ENCODE measurements at places on chromosomes 12 and 14.
A peak's percentile ranks its signal among the peaks of the same experiment; 100 is the strongest.

GRCh38 chr14:79177106-79177505 is 1006.9 kb downstream of the NRXN3 start:
- DNase-seq = no peak

DNA sequence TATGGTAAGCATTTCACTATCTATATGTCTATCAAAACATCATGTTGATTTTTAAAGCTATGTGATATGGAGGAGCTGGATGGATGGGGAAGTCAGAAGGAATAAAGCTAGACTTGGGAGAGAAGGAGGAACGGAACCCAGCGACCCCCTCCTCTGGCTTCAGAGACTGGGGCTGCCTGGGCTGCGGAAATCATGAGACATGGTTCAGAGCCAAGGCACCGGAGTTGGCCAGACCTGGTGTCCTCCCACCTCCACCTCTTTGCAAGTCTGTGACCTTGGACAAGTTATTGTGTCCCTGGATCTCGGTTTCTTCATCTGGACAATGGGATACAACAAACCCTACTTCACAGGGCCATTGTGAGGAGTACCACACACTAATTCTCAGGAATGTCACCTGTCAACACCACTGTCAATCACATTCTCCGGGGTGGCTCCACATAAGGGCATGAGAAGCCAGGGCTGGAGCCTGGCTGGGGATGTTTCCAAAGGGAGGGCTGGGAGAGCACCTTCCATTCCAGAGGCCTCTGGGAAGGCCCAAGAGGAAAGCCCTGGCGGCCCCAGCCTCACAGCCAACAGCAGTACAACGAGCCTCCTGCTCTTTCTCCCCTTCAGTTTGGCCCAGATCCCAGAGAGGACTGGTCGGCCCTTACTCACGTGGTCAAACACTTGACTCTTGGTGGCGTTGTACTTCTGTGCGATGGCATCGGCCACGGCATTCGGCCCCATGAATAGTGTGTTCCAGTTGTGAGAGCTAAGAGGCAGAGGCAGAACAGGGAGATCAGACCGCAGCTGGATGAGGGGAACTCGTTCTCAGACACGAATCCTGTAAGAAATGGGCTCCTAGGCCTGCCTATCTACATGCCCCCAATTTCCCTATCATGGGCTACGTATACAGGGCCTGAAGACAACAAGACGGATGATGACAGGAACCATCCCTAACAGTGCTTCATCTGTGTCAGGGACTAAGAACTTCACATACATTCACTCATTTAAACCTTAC is 20.7 kb downstream of the RBM19 start:
- DNase-seq = no peak

GRCh38 chr12:103369929-103370328 is 125.8 kb downstream of the C12orf42 start:
- no peak for DNase-seq

DNA sequence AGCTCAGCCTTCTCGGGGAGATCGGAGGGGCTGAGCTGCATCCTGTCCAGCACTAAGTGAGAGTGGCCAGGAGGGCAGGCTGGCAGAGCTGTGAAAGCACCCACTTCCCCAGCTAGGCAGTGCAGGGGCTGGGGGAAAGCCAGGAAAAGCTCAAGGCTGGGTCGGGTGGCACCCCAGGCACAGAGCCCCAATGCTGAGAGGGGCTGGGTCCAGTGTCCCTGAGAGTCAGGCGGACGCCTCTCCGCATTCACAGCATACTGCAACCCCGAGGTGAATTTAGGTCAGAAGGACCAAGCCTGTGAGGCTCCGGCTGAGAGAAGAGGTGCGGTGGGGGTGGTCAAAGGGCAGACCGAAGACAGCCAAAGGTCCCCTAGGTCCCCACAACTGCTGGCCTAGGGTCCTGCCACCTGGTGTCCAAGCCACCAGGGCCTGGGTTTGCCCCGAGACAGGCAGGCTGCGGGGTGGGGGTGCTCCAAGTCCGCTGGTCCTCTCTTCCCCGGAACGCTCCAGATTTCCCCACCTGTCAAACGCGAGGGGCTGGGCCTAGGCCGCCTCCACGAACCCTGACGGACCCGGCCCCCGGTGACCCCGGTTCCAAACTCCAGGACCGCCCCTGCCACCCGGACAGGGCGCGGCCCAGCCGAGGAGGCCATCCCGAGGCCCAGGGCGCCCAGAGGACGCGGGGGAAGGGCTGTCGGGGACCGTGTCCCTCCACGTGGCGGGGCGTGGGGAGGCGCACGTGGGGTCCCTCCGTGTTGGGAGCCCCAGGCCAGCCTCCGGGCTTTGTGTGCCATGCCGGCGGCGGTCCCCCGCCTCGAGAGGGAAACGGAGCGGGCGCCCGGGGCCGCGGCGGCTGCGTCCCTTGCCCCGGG is 527 bp downstream of the CAMKK2 start:
- no peak for DNase-seq

GRCh38 chr12:20269337-20270067 is 98.8 kb upstream of the PDE3A start:
- DNase-seq = no peak

DNA sequence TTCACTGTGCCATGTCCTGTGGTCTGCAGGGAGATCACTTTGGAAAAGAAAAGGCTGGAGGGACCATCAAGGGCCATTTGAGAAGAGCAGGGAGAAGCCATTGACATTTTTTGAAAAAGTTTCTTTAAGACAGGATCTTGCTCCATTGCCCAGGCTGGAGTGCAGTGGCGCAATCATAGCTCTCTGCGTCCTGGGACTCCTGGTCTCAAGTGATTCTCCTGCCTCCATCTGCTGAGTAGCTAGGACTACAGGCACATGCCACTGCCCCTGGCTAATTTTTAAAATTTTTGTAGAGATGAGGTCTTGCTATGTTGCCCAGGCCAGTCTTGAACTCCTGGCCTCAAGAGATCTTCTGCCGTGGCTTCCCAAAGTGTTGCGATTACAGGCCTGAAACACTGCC is 32.3 kb downstream of the PTHLH start:
- no peak for DNase-seq

- DNase-seq = no peak
Measured at GRCh38 chr14:81298122-81298521, 77.4 kb upstream of the GTF2A1 start.

DNA sequence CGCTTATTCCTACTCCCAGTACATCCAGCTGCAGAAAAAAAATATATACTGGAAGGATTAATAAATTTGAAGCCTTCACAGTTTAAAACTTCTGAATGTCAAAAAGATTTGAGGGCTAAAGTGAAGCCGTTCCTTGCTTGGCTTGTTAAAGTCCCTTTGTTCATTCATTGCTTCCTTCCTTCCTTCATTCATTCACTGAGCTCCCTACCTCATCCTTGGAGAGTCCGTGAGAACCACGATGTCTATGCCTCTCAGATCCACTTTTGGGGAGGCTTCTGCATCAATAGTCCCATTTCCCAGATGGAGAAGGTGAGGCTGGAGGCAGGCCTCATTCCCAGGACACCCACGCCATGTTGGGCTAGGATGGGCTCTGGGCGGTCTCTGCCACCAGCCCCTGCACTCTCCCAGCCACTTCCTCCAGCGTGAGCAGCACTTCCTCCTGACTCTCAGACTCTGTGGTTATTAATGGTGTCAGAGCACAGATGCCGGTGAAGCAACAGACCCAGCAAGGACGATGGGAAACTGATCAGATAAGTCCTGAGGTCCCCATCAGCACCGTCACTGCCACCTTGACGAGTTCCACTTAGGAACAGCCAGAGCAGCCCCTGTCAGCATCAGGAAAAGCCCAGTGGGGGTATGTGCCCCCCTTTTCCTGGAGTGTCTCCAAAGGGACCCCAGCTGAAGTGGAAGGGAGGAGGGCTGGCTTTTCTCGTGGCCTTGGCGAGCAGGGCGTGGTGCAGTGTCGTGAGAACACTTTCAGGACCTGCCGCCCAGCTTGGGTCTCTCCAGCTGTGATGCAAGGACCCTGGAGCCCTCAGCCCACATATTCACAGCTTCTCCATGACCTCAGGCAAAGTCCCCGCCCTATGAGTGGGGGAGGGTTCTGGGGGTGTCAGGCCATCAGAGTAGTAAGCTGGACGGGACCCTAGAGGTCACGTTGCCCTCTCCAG is 21.2 kb downstream of the ASB2 start:
- DNase-seq = no peak

DNA sequence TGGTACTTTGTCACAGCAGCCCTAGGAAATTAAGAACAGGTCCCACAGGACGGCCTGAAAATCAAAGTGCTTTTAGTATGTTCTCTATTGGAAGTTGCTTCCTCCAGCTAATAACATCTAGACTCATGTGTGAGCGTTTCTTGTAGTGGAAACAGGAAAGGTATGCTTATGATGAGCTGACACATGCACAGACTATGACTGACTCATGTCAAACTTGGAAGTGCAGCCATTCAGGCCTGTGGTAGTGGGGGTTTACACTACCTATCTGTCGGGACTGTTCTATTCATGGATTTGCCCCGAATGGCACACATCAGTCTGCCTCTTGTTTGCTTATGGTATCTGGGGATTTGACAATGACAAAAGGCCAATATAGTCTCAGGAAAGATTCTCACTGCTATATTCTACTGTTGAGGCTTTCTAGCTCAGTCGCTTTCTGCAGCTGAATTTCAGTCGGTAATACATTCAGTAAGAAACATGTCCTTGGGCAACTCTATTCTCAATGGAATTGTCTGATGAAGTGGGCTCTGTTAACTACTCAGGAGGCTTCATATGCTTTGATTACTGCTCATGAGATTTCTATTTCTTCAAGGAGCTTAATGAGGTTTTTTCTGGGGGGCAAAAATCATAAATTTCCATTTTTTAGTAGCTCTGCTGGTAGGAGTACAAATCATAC is 270.3 kb upstream of the DAAM1 start:
- no peak for DNase-seq

GRCh38 chr14:74860899-74861733 is 14.8 kb downstream of the PROX2 start:
- DNase-seq = no peak

DNA sequence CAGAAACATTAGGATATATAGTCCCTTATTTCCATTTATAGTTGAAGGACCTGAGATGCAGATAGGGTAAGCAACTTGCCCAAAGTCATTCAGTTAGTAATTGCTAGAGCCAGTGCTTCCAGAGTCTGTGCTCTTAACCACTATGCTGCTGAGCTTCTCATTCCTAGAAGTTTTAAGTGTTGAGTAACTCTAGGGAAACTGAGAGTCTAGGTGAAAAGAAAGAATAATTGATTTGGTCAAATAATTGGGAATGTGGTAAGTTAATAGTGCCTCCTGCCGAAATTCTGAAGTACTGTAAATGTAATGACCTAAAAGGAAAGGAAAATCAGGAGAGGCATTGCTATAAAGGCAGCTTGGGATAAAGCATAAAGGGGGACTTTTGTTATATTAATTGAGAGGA is 14.1 kb downstream of the PYROXD1 start:
- no peak for DNase-seq

- DNase-seq = no peak
Measured at GRCh38 chr12:11749943-11750690, 100.6 kb downstream of the ETV6 start.

DNA sequence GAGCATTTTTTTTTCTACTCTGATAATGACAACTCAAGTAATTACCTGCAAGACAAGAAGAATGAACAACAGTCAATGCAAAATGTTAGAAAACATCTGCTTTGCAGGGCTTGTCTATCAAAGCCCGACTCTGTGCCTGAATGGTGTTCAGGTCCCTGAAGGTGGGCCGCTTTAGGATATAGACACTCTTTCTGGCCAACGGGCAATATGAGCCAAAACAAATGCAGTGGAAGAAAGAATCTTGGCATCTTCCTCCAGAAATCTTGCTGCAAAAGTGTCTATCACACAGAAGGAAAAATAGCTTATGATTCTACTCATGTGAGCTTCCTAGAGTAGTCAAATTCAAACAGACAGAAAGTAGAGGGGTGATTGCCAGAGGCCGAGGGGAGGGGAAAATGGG is 32.7 kb downstream of the FOS start:
- DNase-seq = no peak

DNA sequence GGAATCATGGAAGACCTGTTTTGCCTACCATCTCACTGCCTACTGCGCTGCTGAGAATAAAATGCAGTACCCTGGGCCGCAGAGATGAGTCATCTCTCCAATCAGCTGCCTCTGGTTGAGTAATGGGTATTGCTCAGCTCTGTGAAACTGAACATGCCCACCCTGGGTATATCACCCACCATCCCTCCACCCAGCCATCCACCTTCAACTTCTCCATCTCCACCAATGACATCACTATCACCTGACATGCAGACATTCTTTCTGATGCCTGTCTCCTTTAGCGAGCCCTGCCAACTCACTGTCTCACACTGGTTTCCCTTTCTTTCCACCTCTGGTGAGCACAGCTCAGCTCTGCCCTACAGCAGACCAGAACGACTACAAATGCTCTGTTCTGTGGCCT is 33.6 kb downstream of the E2F7 start:
- no peak for DNase-seq

GRCh38 chr12:104315326-104316224 is 12.0 kb downstream of the EID3 start:
- no peak for DNase-seq

- no peak for DNase-seq
Measured at GRCh38 chr12:109771746-109772621, 58.4 kb downstream of the FAM222A start.

- DNase-seq = no peak
Measured at GRCh38 chr12:116259800-116260577, 17.5 kb downstream of the MED13L start.

GRCh38 chr12:107373238-107373809 is 280.0 kb upstream of the CRY1 start:
- no peak for DNase-seq

DNA sequence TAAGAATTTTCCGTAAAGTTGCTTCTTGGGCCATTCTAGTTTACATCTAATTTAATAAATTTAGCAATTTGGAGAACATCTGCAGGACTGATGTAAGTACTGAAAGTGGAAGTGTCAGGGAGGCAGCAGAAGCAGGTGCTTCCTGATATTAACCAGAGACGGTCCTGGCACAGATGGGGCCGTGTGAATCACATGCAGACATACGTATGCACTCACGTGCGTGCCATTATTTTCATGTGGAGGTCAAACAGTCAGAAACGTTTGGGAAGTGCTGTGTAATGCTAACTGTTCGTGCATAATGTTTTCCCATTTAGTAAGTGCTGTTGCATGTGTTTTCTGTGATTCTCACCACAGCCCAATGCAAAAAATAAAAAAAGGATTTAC is 87.8 kb upstream of the DYNC1H1 start:
- peak; percentile 63 for DNase-seq

GRCh38 chr12:6062395-6062756 is 62.1 kb downstream of the VWF start:
- no peak for DNase-seq

DNA sequence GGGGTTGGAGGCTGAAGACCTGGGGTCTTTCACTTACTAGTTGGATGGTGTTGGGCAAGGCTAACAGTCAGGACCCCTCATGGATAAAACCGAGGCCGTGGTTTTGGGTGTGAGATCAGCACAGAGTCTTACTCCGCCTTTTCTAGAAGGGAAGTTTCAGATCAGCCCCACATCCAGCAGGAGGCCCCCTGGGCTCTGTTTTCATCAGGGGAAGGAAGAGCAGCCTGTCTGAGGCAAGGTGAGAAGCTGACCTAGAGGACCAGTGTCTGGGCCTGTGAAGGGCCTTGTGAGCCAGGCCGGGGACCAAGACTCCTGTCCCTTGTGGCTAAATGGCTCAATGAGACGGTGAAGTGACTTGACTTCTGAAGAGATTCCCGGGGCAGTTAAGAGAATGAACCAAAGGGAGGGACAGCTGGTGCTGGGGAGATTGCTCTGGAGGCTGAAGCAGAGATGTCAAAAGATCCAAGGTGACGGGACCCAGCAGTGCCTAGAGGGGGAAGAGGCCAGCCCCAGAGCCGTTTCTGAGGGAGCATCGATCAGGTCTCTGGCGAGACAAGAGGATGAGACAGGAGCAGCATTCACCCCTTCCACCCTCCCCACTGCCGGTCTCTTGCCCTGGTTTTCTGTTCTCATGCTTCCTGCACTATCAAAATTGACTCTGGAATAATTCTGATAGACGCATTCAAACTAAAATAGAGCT is 40.1 kb upstream of the TSPAN9 start:
- no peak for DNase-seq

Measured in HFF-Myc (cell line).